ENCODE measurements at places on chromosomes 16 and 17.
A peak's percentile ranks its signal among the peaks of the same experiment; 100 is the strongest.

DNA sequence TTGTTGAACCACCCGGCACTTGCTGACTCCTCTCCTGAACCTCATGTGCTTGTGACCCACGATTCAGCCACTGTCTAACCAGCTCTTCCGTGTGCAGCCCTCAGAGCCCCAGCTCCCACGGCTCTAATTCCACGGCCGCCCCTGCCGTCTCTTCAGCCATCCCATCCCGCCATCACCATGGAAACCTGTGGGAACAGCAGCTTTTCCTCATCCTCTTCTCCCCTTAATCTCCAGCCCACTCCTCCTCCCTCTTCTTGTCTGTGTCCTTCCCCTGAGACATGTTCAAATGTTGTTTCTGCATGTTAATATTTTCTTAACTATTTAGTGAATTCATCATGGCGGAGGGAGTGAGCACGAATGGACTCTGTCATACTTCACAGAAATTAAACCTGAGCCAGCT, 285.2 kb downstream of the CDH13 start:
- DNase-seq, result no peak

- peak; percentile 92 for DNase-seq
These were observed 31.4 kb downstream of the ACTG1 start for GRCh38 chr17:81481073-81481799.

DNA sequence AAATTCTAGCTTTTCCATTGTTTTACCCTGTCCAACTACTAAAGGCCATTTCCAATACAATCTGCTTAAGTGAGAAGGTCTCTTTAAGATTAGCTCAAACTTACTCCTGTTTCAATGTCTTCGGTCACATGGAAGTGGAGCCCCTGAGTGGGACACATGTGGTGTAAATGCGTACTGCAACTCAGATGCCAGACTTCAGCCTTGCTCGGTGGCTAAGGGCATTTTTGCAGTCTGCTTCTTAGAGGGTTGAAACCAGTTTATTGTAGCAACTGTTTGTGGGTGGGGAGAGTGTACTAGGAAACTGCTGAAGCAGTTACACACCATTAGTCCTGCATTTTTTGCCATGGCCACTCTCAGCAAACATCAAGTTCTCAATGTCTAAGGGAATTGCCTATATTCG, 140.6 kb downstream of the PARN start:
- DNase-seq, result peak; percentile 20

DNA sequence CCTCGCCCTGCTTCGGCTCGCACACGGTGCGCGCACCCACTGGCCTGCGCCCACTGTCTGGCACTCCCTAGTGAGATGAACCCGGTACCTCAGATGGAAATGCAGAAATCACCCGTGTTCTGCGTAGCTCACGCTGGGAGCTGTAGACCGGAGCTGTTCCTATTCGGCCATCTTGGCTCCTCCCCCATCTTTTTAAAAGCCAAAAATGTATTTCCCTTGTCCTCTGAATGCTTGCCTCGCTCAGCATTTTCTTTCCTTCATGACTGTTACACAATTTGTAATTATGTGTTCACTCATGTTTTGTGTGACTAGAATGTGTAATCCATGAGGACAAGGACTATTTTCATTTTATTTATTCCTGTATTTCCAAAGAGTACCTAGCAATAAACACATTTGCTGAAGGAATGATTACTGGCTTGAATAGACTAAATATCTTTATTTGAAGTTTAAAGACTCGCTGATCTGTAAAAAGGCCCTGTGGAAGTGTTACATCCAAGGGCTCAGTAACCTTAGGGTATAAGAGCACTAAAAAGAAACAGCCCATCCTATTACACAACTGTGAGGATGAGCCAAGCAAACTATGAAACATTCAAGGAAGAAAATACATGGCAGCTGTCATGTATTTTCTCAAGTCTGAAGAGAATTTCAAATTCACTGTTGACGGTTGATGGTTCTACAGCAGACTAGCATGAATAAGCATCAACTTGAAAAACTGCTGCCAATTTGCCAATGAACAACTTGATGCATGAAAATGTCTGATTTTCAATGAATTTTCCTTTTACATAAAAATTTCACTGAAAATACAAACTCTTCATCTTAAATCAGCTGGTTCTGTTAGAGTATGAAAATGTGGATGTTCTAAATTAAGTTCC, 192.6 kb downstream of the MYO1D start:
- DNase-seq, result no peak

DNA sequence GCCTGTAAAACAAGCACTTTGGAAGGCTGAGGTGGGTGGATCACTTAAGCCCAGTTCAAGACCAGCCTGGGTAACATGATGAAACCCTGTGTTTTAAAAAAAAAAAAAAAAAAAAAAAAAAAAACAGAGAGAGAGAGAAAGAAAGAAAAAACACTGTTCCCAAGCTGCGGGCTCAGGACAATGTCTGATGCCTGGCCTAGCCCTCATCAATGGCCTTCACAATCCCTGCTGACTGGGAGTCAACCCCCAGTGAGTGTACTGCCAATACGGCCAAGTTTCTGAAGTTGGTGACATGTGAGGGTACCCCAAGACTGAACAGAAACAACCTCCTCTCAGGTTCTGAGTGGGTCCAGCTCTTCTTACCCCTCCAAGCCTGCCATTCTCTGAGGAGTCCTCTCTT, 116.5 kb downstream of the ZNF778 start:
- no peak for DNase-seq

GRCh38 chr17:62206550-62206949, 141.5 kb upstream of the MED13 start:
- DNase-seq, result no peak

- DNase-seq, result no peak
These were observed 118.8 kb downstream of the C16orf95 start for GRCh38 chr16:87198328-87198832.

DNA sequence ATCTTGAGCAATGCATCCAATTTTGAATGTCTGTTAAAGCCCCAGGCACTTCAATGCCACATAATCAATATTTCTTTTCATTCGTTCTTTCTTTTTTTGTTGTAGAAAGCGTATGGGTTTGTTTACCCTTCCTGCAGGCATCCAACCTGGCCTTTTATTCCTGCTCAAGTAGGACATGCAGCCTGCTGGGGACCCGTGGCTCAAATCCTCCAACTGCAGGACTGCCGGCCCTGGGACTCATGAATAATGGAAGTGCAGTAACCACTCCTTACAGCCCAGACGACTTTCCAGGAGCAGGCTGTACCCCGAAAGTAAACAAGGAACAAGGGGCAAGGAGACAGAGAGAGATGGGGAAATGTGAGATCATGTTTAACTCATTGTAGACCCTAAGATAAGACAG, 126.4 kb downstream of the SALL1 start:
- no peak for DNase-seq

- DNase-seq, result no peak
These were observed 11.6 kb downstream of the COPZ2 start for GRCh38 chr17:48025904-48026501.

DNA sequence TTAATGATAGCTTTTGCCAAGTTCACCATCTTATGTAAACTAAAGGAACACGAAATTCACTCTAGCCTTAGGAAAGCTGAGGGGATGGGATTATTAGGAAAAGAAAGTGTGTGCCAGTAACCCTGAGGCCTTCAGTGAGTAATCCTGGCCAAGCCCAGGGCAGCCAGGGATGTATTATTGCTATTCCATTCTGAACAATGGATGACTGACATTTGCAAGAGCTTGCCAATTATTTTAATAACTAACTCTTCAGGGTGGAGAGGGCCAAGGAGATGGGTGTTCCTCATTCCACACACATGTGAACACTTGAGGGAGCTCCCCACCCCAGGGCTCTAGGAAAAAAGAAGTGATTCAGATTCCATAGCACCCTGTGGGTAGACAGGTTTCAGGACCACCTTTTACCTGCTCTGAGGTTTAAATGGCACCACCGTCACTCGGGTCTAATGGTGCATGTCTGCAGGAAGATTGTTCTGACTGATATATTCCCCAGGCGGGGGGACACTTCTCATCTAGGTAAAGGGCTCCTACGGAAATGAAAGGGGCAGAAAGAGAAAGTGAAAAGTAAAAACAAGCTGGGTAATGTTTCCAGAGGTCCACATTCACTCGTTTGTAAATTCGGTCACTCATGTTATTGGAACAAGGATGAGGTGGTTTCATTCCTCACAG, 41.5 kb downstream of the TK2 start:
- no peak for DNase-seq
